ENCODE measurements at places on chromosomes 16 and 17. TPM values are rescaled to one million over a fixed set of nuclear protein-coding genes. Genes with fewer than 3 reads are reported as not detected.

LGALS9 gene
- total RNA-seq = 34.9 TPM

FN3K gene
- total RNA-seq = 5.9 TPM

NLRC3 gene
- total RNA-seq = 12.5 TPM

GRAPL gene
- not detected for total RNA-seq

- H3K27me3 ChIP-seq = no peaks in the 10 kb centered on the region
- H3K4me3 ChIP-seq = no peak overlapping the region
- H3K27ac ChIP-seq = no peak overlapping the region
- H3K4me1 ChIP-seq = no peaks in the 10 kb centered on the region
- no peaks in the 10 kb centered on the region for H3K36me3 ChIP-seq
Measured at GRCh38 chr16:76294396-76295214, 17.4 kb downstream of the CNTNAP4 start.

- H3K27ac ChIP-seq = peak overlapping the region; percentile 51
- no peaks in the 10 kb centered on the region for H3K36me3 ChIP-seq
- DNase-seq = no peak
- no peaks in the 10 kb centered on the region for H3K27me3 ChIP-seq
Measured at GRCh38 chr17:1001640-1002411, 4.9 kb downstream of the TIMM22 start.

GRCh38 chr16:1048442-1049112 lies 24.0 kb upstream of the SSTR5 start:
- DNase-seq = no peak
- no peak overlapping the region for H3K27ac ChIP-seq
- no peaks in the 10 kb centered on the region for H3K27me3 ChIP-seq
- no peak overlapping the region for H3K4me3 ChIP-seq

DNA sequence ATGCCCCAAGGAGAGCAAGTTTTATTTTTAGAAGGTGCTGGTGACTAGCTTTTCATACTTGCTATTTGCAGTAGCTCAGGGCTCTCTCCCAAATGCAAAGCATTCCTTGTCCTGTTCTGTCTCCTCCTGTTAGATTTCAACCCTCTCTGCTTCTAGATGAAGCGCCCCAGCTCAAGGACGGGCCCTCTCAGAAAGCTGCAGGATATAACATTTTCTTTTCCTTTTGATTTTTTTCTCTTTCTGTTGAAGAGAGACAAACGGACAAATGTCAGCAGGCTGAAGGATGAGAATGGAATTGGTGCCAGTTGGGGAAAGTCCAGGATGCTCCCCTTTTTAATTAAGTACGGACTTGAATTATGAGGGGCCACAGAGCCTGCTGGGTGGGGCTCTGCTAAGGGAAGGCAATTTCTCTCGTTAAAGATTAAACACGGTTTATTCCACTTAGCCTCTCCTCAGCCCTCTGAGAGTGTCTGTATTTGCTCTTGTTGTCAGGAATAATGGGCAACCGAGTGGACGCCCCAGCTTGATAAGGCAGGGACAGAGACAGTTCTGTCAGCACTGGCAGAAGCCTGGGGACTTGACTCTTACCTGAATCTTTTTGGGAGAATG lies 6.2 kb upstream of the ETV4 start:
- no peaks in the 10 kb centered on the region for H3K27me3 ChIP-seq
- DNase-seq = no peak
- H3K36me3 ChIP-seq = no peaks in the 10 kb centered on the region
- no peak overlapping the region for H3K4me3 ChIP-seq
- peaks cover 8% of the 10 kb centered on the region for H3K4me1 ChIP-seq
- no peak overlapping the region for H3K27ac ChIP-seq

GRCh38 chr16:88702371-88703210 lies 3.6 kb downstream of the RNF166 start:
- peaks cover 16% of the 10 kb centered on the region for H3K36me3 ChIP-seq
- no peaks in the 10 kb centered on the region for H3K27me3 ChIP-seq
- H3K27ac ChIP-seq = peak overlapping the region; percentile 16
- H3K4me1 ChIP-seq = peaks cover 49% of the 10 kb centered on the region
- peak overlapping the region; percentile 6 for H3K4me3 ChIP-seq

DNA sequence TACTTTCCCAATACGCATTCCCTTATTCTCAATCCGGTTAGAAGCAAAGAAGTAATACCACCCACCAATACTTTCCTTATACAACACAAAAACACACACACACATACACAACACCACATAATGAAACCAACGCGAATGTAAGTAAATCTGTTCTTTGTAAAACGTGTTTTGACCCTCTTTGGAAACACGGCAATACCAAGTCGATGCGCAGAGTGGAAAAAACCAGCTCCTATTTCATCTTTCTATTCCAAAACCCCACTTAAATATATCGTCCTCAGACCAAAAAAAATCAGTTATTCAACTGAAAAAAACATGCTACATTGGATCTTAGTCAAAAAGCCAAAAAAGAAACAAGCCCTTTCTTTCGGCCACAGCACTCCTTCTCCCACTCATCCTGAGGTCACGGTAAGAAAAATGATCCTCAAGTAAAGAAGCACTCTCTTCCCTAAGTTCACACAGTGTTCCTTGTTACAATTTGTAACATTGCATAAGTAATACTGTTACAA lies 31.0 kb upstream of the ARL4D start:
- H3K36me3 ChIP-seq = no peaks in the 10 kb centered on the region
- H3K27ac ChIP-seq = peak overlapping the region; percentile 100
- no peaks in the 10 kb centered on the region for H3K27me3 ChIP-seq
- DNase-seq = no peak
- H3K4me3 ChIP-seq = peak overlapping the region; percentile 68
- peaks cover 20% of the 10 kb centered on the region for H3K4me1 ChIP-seq

GRCh38 chr17:75754378-75755204 lies 10.4 kb downstream of the GALK1 start:
- H3K4me3 ChIP-seq = peak overlapping the region; percentile 39
- H3K4me1 ChIP-seq = peaks cover 26% of the 10 kb centered on the region
- peaks cover 15% of the 10 kb centered on the region for H3K36me3 ChIP-seq
- no peak for DNase-seq
- peak overlapping the region; percentile 51 for H3K27ac ChIP-seq
- no peaks in the 10 kb centered on the region for H3K27me3 ChIP-seq

DNA sequence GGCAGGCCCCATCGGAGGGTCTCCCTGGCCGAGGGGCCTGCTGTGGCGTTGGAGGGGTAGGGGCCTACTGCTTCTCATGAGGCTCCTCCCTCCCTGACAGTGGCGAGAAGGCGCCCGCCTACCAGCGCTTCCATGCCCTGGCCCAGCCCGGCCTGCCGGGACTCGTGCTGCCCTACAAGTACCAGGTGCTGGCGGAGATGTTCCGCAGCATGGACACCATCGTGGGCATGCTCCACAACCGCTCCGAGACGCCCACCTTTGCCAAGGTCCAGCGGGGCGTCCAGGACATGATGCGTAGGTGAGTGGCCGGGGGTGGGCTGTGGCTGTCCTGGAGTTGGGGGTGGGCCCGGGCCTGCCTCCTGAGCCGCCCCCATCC lies 1.7 kb downstream of the CDT1 start:
- no peaks in the 10 kb centered on the region for H3K36me3 ChIP-seq
- DNase-seq = no peak
- no peak overlapping the region for H3K4me3 ChIP-seq
- no peak overlapping the region for H3K27ac ChIP-seq
- H3K27me3 ChIP-seq = no peaks in the 10 kb centered on the region

GRCh38 chr16:21227866-21228265 lies 5.6 kb upstream of the ANKS4B start:
- no peak for DNase-seq
- H3K27me3 ChIP-seq = no peaks in the 10 kb centered on the region
- no peaks in the 10 kb centered on the region for H3K4me1 ChIP-seq
- no peak overlapping the region for H3K4me3 ChIP-seq
- H3K27ac ChIP-seq = no peak overlapping the region

- H3K27me3 ChIP-seq = no peaks in the 10 kb centered on the region
- no peaks in the 10 kb centered on the region for H3K36me3 ChIP-seq
- no peak for DNase-seq
- no peak overlapping the region for H3K4me3 ChIP-seq
- peaks cover 5% of the 10 kb centered on the region for H3K4me1 ChIP-seq
Measured at GRCh38 chr17:7515911-7516610, 31.9 kb downstream of the POLR2A start.

GRCh38 chr16:29198231-29198630 lies 208.3 kb downstream of the NPIPB11 start:
- no peaks in the 10 kb centered on the region for H3K36me3 ChIP-seq
- H3K27me3 ChIP-seq = no peaks in the 10 kb centered on the region
- no peak overlapping the region for H3K4me3 ChIP-seq
- H3K27ac ChIP-seq = peak overlapping the region; percentile 93
- DNase-seq = peak; percentile 74

GRCh38 chr17:37543637-37544052 lies 54.0 kb downstream of the DUSP14 start:
- H3K4me3 ChIP-seq = no peak overlapping the region
- H3K27ac ChIP-seq = no peak overlapping the region
- H3K36me3 ChIP-seq = no peaks in the 10 kb centered on the region

All from vagina (tissue), 2 donors.